ENCODE measurements at places on chromosomes 6 and 20.

DNA sequence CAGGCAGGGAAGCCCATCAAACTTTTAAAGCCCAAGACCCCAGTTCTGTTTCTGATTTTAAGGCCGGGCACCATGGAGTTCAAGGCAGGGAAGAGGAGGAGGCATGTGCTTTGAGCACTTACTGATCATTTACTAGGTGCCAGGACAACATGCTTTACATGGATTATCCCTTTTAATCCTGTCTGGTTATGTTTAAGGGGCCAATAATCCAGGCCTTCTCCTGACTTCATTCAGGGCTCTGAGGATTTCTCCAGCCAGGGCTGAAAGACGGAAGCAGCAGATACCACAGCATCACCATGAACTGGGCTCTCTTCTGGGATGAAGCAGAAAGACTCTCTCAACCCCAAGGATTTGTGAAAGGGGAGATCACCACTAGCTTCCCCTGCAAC lies 4.1 kb downstream of the CCND3 start:
- no peak for DNase-seq

DNA sequence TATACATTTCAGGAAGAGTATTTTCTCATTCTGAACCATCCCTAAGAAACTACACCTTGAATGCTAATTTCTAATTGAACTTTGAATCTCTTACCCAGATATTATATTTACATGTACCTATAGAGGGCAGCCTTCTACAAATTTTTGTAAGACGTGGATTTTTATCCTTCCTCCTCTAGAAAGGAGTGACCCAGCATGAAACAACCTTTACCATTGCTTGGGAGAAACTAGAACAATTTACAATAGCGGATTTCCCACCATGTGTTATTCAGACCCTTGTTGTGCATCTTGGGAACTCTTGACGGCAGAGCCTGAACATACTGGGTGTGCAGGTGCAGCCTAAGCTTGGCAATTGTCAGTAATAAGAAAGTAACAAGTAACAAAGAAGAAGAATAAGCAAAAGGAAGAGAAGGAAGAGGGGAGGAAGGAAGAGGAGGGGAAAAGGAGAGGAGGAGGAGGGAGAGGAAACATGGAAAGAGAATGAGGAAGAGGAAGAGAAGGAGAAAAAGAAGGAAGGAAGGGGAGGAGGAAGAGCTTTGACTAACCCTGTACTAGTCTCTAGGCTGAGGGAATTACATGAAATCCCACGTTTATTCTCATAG lies 10.8 kb upstream of the TAAR1 start:
- DNase-seq = no peak

DNA sequence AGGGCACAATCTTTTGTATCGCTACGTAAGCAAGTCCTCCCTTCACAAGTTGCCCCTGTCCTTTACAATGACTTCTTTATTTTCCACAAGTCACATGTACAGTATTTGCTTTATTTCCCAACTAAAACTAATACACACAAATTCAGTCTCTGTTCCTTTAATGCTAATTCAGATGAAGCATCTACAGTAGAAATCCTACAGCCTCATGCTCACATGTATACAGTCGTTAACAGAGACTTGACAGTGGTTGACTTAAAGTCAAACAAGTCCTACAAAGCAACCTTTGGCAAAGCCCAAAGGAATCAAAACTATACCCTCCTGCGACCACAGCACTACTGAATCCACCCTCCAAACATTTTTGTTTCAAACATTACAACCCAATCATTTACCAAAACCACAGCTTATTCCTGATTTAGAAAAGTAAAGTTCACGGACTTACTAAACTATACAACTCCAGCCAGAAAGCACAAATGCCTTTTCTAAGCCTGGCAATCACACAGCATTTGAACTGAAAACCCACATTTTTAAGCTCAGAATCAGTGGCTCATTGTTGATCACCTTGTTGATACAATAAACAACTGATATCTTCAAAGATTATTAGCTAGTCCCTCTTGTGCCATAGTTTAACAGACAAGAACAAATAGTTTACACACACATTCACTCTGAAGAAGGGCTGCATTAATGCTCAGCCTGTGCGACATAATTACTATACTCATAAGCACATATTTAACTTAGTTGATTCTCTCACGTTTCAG lies 70.9 kb upstream of the NHSL1 start:
- DNase-seq = no peak

- peak; percentile 84 for DNase-seq
Measured at GRCh38 chr20:9615766-9616454, 101.5 kb downstream of the LAMP5 start.

GRCh38 chr20:56715309-56715708 lies 86.2 kb downstream of the TFAP2C start:
- no peak for DNase-seq

- DNase-seq = no peak
Measured at GRCh38 chr6:121305957-121306607, 28.2 kb downstream of the TBC1D32 start.

DNA sequence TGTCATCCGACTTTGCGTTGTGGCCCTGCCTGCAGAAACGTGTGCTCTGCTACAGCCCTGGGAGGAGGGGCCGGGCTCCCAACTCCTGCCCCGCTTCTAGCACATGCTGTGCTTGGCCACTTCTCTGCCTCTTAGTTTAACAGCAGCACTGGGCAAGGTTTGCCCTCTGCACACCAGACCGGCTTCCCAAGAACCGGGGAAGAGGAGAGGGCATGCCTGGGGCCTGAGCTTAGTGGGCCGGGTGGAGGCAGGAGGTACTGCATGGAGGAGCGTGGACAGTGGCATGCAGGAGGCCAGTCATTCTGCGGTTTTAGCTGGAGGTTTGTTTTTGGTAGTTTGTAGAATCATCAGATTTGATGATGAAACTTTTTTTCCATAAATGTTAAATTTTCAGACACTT lies 45.5 kb downstream of the CEP43 start:
- no peak for DNase-seq

- DNase-seq = no peak
Measured at GRCh38 chr6:143973097-143973966, 34.7 kb downstream of the PLAGL1 start.

- DNase-seq = peak; percentile 34
Measured at GRCh38 chr20:1676650-1677049, 19.1 kb upstream of the SIRPG start.

DNA sequence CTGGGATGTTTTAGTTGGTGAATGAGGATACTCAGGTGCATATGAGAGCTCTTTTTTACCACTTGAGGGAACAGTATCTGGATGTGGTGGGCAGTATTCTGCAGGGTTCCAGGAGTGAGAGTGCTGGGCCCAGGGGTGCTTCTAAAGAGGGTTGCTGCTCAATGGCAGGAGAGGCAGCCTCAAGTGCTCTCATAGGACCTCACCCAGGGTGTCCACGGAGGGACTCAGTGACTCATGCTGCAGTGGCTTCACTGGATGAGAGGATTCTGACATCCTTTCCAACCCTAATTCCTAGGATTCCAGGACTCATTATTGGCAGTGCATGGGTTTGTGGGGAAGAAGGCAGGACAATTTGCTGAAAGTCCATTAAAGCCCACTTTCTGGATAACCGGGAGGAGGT lies 176.6 kb upstream of the FERMT1 start:
- no peak for DNase-seq

DNA sequence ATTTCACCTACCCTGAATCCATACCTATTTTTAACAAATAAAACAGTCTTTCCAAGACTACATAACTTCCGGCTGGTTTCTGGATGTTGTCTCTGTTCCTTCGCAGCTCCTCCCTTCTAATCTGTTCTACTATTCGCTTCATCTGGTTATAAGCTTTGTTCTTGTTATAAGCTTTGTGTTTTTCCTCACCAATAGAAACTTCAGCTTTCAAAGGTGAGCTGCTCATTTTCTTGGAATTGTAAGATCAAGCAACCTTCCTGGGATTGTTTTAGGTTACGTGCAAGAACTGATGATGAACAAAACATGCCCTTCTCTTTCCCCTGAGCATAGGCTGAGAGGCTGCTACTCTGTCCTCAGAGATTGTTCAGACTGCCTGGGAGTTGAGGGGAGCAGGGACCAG lies 2.1 kb downstream of the GFOD1 start:
- DNase-seq = no peak

DNA sequence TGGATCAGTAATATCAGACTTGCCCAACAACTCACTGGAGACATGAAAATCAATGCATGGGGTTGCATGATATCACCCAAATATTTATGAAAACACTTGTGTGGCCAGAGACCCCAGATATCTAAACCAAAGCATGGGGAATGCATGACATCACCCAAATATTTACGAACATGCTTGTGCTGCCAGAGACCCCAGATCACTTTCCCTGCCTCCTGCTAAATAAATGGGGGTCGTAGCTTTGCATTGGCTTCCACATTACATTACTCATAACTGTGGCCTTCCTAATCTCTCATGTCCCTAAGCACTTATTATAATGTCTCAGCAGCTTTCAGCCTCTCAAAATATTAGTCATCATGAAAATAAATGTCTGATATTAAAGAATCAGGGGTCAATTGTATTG lies 838.0 kb upstream of the DEFB115 start:
- no peak for DNase-seq

DNA sequence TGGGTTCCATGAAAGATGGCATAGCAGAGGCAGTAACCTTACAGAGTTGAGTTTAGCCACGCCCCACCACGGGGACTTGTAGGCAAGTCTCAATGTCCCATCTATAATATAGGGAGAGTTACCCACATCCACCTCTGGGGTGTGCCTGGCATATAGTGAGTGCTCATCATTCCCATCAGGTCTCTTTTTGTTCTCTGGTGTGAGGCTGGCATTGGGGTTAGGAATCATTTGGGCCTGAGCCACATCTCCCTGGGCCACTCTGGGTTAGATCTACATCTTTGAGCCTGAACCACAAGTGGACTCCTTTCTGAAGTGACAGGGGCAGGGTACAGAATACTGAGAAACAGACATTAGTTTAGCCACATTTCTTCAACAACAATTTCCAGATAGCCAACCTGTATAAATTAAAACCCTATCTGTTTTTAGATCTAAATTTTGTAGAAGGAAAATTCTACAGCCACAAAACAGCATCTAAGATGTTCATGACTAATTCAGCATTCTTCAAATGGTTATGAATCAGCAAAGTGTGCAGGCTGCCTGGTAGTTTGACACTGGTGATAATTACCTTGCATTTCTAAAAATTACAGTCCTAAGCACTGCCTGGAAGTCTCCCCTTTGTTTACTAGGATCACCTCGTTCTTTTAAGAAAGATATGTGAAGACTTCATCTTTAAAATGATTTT lies 20.1 kb downstream of the RNF24 start:
- no peak for DNase-seq

- no peak for DNase-seq
Measured at GRCh38 chr6:139881728-139882211, 507.3 kb upstream of the CITED2 start.

- no peak for DNase-seq
Measured at GRCh38 chr20:58558486-58559367, 43.5 kb upstream of the APCDD1L start.

GRCh38 chr6:10884245-10884972 lies 2.4 kb upstream of the SYCP2L start:
- no peak for DNase-seq

DNA sequence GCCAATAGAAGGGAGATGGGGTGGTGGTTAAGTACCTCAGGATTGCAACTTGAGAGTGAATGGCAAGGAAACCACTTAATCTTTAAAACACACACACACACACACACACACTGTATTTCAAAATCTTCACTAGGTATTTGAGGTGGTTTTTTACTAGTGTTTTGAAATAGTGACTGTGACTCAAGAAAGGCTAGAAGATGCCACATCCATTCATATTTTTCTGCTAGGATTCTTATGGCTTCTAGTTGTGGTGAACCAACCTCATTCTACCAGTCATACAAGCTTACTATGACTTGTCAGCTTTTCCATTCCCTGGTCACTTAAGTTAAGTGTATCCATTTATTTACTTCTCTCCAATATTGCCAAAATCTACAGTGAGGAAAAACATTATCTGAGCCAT lies 519.4 kb upstream of the JAG1 start:
- DNase-seq = no peak

- no peak for DNase-seq
Measured at GRCh38 chr6:52186480-52186879, 305 bp downstream of the IL17A start.

DNA sequence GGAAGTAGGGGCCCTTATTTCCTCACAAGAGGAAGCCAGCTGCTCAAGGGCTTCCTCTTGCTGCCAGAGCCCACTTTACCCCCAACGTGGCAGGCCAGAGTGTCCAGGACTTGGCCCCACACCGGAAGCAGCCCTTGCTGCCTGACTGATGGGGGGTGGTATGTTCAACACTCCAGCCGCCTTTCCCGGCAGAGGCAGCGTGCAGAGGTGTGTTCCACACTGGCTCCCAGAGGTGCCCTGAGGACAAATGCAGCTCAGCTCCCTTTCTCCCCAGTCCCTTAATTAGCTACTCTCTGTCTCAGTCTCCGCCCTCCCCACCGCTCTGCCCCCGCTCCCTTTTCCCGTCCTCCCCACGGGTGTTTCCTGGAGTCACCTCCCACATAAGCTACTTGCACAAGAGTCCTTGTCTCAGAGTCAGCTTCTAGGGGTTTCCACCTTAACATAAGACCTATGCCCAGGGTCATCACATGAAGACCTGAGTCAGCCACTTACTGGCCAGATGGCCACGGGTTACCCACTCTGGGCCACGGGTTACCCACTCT lies 61.7 kb upstream of the SHLD1 start:
- no peak for DNase-seq

DNA sequence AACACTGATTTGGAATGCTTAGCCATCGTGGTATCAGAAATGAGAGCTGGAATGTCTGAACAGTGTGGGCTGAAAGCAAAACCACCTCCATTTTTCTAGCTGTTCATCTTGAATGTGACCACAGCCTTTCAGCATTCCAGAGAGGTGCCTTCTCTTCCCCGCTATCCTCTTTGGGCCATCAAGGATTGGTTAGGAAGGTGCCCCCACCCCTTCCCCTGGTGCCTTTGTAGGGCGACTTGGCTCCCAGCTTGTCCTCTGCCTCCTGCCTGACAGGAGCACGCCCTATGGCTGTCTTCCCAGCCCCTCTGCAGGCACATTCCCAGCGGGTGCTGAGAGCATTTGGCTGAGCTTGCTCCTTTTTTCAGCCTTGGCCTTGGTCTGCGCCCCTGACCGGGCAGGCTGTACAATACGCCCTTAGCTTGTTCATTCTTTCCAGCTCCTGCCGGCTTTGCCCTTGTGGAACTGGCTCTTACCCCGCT lies 97.5 kb downstream of the ARMC2 start:
- no peak for DNase-seq

- DNase-seq = no peak
Measured at GRCh38 chr20:12963416-12963815, 45.4 kb upstream of the SPTLC3 start.

GRCh38 chr20:2839732-2840137 lies 720 bp downstream of the PCED1A start:
- DNase-seq = no peak

DNA sequence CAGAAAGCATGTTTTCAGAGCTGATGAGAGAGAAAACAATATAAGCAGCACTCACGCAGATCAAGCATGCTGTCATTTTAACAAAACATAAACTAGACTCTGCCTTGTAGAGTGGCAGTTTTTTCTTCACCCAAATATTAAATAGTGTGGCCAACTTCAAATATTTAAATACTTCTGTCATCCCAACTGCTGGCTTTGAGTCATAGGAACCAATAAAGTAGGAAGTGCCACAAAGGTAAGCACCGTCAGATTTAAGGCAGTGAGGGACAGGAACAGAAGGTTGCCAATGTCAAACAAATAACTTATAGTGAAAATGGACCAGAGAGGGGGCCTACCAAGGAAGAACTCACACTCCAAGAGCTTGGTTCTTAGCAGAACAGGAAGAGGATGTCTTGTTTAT lies 222.2 kb downstream of the PKHD1 start:
- no peak for DNase-seq
